ENCODE measurements at places on chromosomes 2 and 18. TPM values are rescaled to one million over a fixed set of nuclear protein-coding genes. Genes with fewer than 3 reads are reported as not detected.

STRN gene
- total RNA-seq: 24.3 TPM

GRCh38 chr2:104744537-104744936 lies 109.4 kb upstream of the POU3F3 start:
- no peak for DNase-seq

CDH20 gene
- total RNA-seq: not detected

GRCh38 chr2:139201516-139201915 lies 421.3 kb upstream of the NXPH2 start:
- DNase-seq: no peak

DNA sequence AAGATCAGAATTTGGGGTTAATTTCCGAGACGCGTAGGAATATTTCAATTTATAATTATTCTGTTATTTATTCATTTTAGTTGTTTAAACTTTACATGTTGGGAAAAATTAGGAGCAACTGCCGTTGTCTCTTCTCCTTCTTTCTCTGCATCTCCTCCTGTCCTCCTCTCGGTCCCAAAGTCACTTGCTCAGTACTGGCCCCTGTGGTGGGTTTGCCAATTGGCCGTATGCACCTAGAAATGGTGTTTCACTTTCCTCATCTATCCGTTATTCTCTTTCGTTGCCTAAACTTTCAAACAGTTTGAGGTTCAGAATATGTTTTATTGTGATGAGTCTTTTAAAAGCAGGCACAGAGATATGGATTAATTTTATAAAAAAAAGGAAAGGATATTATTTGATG lies 517.9 kb downstream of the PLCL1 start:
- DNase-seq: no peak

ESPNL gene
- 0.92 TPM for total RNA-seq

- no peak for DNase-seq
Measured at GRCh38 chr2:127411653-127412369, 6.4 kb upstream of the PROC start.

DNA sequence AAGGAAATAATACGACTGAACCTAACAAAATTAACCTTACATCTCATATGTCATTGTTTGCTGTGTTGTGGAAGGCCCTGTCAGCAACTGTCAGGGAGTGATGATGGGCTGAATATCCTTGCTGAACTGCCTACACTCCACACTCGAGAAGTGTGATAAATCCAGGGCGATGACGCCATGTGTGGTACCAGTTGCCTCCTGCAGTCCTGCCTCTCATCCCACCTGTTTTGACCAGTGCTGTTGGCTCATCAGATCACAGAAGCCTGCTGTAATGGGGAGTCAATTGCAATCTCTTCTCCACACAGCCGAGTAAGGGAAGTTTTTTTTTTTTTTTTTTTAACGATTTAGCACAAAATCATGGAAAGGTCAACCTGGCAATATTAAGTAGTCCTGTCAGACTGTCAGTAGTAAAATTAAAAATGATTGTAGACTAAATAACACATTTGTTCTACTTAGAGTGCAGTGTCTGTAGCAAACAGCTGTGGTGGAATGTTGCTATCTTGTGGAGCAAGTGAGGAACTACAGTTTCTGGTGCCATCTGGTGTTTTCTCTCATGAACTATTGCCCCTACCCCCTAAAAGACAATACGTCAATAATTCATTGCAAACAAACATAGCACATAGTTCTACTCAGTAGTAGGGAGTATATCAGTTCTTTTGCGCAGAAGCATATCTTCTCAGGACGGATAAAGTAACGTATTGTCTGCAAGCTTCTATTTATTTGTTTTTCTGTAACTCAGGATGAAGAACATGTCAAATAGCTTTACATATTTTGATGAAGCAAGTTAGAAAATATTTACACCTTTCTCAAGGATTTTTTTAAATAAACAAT lies 347.6 kb downstream of the CTNNA2 start:
- no peak for DNase-seq

DNA sequence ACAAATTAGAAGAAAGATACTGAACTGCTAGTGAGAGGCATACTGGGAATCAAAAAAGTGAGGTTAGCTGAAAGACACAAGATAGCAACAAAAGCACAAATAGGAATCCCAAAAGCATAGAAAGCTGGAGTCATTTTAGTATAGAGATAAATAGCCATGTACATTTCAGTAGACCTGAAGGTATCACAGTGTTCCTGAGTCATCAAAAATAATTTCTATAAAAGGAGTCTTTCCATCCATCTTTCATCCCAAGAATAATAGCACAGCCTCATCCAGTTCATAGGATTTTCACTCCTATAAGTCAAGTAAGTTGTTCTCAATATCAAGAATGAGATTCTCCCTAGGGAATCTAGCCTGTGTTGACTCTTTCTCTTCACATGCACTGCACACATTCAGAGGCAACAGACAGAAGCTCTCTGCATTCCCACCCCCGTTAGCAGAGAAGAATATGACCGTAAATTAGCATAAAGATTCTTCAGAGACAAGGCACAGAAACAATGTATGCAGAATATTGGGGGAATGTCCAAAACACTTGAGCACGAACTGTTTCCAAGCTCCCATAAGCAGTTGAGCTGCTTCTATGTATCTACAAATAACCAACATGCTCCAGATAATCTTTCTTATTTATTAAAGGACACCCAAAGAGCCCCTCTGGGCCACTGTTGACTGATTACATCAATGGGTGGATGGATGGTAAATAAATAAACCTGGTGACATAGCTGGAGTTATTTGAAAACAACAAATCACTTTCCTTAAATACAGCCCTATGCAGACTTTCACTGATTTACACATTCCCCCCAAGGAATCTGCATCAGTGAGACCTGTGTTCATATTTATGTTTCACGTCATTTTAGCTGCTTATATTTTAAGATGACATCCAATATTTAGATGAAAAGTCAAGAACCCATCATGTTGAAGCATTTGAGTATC lies 174.5 kb upstream of the PKDCC start:
- no peak for DNase-seq

- peak; percentile 78 for DNase-seq
Measured at GRCh38 chr18:22563164-22563583, 145.5 kb upstream of the CTAGE1 start.

DRC1 gene
- not detected for total RNA-seq

GRCh38 chr2:157418239-157418641 lies 25.6 kb downstream of the CYTIP start:
- no peak for DNase-seq

DNA sequence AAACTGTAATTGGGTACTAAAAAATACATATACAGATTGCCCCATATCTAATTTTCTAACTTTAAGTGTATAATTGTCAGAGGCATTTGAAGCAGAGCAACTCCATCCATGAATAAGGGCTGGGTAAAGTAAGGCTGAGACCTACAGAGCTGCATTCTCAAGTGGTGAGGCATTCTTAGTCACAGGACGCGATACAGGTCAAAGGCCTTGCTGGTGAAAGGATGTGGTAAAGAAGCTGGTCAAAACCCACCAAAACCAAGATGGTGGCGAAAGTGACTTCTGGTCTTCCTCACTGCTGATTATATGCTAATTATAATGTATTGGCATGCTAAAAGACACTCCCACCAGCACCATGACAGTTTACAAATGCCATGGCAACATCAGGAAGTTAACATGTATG lies 50.0 kb downstream of the SLC8A1 start:
- peak; percentile 71 for DNase-seq

- no peak for DNase-seq
Measured at GRCh38 chr2:85709401-85709811, 15.2 kb downstream of the GNLY start.

GRCh38 chr2:218219934-218220333 lies 2.9 kb downstream of the ARPC2 start:
- DNase-seq: no peak

DNA sequence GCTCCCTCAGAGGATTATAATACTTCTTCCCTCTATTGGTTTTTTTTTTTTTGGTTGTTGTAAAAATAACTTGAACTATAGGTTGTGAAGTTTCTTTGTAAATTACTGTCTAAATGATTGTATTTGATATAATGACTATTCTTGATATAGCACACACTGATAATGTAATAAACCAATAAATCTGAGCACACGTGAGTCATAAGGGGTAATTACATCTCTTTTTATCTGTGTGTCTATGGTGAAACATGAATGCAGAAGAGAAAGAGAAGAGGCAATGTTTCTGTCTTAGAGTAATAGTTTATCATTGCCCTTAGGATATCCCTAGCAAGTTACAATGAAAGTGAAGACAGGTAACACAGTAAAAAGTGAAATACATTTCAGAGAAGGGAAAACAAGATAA lies 64.1 kb upstream of the RAPGEF4 start:
- DNase-seq: no peak

ZNF521 gene
- total RNA-seq: 0.10 TPM

GLB1L gene
- 5.0 TPM for total RNA-seq

NAT8 gene
- total RNA-seq: not detected

GRCh38 chr2:236107536-236107935 lies 60.6 kb downstream of the GBX2 start:
- no peak for DNase-seq

DNA sequence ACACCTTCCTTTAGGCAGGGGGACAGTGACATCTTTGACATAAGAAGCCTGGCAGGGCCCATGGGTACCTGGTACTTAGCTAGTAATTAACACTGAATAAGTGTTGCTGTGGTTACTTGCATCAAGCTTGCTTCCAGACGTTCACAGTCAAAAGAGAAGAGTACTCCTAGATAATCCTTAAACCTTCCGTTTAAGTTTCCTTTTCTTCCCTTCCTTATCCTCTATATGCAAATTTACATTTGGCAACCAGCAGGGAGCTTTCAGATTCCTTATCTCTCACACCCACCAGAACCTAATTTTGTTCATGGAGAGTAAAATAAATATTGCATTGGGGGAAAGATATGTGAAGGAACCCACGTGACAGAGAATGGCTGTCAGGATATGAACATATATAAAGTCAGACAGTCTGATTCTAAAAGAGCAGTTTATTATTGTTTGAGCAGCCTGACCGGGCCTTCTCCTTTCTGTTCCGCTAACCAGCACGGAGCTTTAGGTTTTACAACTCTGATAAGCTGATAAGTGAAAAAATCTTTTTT lies 7.8 kb upstream of the RAB31 start:
- no peak for DNase-seq

DNA sequence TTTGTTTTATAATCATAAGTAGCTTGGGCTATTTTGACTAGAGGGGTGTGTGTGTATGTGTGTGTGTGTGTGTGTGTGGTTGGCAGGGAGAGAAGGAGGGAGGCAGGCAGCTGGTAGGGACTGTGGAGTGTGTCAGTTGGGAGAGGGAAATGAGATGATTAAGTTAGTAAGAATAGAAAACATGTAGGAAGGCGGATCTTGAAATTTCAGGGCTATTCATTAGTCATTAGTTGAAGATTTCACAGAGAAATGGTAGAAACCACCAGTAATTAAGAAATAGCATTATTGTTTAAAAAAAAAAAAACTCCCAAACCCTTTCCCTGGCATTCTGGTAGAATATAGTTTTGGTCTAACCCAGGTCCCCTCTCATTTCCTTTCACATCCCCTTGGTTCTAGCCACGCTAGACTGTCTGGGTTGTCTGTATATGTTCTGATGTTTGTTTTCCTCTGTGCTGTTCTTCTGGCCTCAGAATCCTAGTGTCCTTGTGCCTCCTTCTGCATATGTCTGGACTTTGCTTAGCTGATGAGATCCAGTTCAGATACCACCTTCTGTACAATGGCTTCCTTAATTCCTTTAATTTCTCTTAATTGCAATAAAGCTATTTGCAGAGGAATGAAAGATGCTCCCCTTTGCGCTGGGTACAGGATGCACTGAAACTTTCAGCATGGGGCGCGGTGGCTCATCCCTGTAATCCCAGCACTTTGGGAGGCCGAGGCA lies 161.6 kb downstream of the NEDD4L start:
- peak; percentile 81 for DNase-seq

MROH2A gene
- total RNA-seq: 0.11 TPM

INO80D gene
- total RNA-seq: 9.4 TPM

GKN1 gene
- not detected for total RNA-seq

DNA sequence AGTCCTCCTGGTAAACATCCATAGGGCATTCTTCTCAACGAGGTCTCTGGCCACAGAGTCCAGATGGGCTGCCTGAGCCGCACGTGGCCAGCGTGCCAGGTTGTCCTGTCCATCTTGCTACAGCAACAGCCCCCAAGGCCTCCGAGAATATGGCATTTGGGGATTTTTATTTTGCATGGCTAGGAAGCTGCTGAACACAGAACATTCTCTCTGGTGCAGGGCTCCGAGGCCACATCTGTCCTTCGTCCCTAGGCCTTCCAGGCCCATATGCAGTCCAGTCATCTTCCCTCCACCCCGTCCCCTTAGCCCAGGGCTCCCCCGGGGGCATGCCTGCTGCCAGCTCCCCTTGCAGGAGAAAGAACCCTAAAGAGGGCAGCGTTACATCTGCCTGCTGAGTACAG lies 2.3 kb downstream of the HDAC4 start:
- DNase-seq: no peak

DNA sequence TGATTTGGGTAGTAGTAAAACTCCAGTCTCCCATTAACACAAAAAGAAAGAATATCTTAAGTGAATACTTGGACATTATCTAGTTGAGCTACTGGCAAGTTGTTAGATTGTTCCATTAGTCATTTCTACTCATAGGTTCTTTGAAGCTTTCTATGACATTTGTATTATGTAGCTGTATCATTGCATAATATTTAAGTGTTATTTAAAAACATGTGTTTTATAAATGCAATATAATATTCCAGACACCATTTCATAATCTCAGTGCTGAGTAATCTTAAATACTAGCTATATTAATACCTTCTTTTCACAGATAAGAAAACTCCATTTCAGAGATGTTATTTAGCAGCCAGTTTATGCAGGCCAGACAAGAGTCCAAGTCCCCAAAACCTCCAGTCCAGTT lies 271.9 kb downstream of the NCKAP5 start:
- no peak for DNase-seq

DNA sequence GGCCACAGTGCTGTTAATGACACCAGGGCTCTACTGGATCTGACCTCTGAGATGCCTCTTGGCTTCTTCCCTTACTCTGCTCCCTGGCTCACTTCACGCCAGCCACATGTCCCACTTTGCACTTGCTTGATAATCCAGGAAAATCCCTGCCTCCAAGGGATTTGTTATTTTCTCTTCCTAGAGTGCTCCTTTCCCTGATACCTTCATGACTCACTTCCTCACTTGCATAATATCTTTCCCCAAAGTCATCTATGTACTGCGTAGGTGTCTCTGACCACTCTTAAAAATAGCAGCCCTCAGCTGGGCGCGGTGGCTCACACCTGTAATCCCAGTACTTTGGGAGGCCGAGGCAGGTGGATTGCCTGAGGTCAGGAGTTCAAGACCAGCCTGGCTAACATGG lies 572.3 kb downstream of the PLCL1 start:
- peak; percentile 79 for DNase-seq

DNA sequence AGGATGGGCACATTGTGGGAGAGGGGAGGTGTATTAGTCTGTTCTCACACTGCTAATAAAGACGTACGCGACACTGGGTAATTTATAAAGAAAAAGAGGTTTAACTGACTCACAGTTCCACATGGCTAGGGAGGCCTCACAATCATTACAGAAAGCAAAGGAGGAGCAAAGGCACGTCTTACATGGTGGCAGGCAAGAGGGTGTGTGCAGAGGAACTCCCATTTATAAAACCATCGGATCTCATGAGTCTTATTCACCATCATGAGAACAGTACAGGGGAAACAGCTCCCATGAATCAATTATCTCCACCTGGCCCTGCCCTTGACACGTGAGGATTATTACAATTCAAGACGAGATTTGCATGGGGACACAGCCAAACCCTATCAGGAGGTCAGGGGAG lies 266.7 kb downstream of the HAUS1 start:
- DNase-seq: no peak

PAIP2B gene
- 0.75 TPM for total RNA-seq

EMILIN1 gene
- total RNA-seq: 0.37 TPM

KCNIP3 gene
- total RNA-seq: 6.4 TPM
